ENCODE measurements at places on chromosomes 2 and 18.

DNA sequence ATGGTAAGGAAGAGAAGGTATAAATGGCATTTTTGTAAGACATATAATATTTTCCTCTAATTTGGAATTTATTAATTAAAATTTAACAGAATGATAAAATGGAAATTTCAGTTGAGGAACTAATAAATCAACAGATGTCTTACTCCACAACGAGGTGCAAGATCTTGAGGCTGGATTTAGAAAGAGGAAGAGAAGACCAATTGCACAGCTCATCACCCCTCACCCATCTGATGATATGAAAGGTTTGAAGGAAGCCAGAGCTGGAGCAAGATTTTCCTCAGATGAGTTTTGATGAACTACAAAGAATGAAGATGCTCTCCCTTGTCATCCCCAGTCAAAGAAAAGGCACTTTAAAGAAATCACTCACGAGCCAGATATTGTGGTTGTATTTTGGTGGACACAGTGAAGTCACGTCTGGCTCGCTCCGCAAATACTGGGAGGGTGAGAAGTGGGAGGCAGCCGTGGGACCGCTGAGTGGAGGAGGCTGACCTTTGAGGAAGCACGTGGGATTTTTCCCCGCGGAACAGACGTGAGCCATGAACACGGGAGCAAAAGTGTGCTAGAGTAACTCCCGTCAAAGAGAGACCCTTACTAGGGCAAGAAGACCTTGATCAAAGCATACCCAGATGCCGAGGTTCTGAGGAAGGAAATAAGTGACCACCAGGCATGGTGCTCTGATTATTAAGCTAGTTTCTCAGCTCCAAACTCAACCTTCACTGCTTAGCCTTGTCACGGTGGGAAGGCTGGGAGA lies 511.4 kb downstream of the RNF144A start:
- DNase-seq = no peak

- peak; percentile 25 for DNase-seq
Measured at GRCh38 chr18:45962461-45962860, 4.7 kb downstream of the EPG5 start.

- no peak for DNase-seq
Measured at GRCh38 chr2:233399306-233400225, 45.3 kb downstream of the DGKD start.

GRCh38 chr2:127023504-127023903 lies 83.5 kb downstream of the BIN1 start:
- no peak for DNase-seq

DNA sequence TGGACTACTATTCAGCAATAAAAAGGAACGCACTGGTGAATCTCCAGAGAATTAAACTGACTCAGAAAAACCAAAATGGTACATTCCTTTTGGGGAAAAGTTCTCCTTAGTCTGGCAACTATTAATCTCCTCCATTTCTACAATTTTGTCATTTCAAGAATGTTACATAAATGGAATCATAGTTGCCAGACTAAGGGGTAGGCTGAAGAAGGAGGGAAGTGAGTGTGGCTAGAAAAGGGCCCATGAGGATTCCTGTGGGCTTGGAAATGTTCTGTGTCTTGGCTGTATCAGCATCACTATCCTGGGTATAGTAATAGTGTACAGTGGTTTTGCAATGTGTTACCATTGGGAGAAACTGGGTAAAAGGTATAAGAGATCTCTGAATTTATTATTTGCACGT lies 72.4 kb downstream of the ZAP70 start:
- DNase-seq = no peak

DNA sequence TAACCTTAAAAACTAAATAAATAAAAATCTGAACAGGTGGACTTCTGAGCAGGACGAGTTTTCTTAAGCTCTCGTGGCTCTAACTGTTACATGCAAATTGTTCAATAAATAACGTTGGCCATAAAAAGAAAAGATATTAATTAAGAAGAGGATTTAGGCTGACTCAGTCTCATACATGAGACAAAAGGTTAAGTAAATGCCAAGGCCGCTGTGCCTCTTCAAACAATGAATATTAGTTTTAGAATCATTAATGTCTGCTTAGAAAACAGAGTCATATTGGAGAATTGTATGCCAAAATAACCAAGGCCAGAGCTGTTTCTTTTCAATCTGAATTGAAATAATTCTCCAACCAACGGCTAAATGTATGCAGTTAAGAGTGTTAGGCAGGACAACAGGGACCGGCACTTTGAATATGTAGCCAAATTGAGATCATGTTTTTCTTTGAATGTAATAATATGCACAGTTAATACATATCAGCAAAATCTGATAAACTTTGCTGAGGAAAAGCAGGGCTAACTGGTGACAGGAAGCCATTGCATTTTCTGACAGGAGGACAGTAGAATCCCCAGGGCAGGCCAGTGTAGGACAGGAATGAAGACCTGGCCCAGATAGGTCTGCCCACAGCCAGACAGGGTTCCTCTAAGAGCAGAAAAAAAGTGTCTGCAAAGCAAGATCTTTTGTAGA lies 1041.4 kb upstream of the FANCL start:
- DNase-seq = no peak

- DNase-seq = peak; percentile 9
Measured at GRCh38 chr2:221402072-221402471, 170.0 kb downstream of the EPHA4 start.

- peak; percentile 94 for DNase-seq
Measured at GRCh38 chr18:58541789-58542425, 87.0 kb downstream of the ALPK2 start.

DNA sequence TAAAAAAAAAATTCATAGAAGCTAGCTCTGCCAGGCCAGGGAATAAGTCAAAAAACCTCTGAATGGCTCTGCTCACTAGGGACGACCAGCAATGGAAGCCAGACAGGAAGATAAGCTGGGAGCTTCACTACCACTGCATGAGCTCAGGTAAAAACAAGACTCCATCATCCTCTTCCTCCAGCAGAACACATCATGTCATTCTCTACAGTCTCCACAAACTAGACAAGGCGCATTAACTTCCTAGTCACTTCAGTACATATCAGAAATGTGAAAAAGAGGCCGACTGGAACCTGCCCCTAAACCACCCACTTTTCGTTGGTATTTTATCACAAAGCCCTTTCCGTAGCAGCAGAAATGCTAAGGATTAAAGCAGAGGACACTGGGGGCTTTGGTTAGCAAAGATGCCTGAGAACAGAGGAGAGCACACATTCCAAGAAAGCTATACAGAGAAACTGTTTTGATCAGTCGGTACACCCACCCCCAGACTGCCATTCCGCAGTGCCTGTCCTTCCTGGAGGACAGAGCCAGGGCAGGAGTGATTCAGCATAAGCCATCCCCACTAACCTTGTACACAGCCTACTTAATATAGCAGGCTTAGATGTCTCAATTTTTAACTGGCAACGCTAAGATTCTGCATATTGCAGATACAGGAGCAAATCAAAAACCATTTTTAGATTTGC lies 53.4 kb downstream of the AAK1 start:
- DNase-seq = no peak

- DNase-seq = no peak
Measured at GRCh38 chr2:58051445-58051844, 4.8 kb downstream of the VRK2 start.

DNA sequence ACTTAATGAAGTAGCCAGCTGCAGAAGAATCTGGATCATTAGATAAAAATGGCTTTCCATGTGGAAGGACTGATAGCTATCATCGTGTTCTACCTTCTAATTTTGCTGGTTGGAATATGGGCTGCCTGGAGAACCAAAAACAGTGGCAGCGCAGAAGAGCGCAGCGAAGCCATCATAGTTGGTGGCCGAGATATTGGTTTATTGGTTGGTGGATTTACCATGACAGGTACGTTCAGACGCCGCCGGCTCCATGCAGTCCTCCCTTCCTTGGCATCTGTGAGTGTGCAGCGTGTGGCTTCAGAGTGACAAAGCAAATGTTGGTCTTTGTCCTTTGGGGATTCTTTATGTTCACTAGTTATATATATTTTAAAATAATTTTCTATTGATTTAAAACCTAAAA lies 1.8 kb downstream of the SLC5A7 start:
- DNase-seq = no peak

- no peak for DNase-seq
Measured at GRCh38 chr2:168678153-168678853, 124.1 kb upstream of the NOSTRIN start.

- no peak for DNase-seq
Measured at GRCh38 chr18:58077329-58077728, 33.3 kb downstream of the NEDD4L start.

GRCh38 chr2:26585100-26585499 lies 56.1 kb downstream of the CIB4 start:
- DNase-seq = no peak

DNA sequence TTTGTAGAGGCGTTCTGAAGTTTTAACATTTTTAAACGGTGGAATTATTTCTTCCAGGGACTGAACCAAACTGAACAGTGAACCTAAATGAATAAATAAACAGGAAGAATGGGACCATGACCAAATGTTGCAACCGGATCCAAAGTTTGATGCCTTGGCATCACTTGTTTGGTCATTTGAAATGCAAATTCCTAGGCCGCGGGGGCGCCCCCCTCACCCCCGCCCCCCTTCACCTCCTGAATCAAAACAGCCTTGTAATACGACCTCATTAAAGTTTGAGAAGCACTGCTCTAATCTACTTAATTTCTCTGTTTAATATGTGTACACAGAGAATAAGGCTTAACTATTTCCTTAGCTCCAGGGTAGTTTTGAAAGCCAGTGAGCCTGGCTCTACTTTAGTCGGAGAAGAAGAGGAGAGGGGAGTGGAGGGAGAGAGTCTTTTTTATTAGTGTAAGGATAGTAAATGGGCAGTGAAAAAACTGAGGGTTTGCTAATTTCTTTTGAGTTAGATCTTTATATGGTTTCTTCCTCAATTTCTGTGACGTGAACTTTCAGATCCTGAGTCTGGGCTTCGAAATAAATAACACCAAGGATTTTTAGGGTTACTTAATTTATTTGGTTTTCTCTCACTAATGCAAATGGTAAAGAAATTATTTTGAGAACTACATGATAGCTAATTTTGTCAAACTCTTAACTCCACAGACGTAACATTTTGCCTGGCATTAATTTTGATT lies 5.7 kb downstream of the C2orf80 start:
- DNase-seq = no peak

- DNase-seq = no peak
Measured at GRCh38 chr2:178296394-178297090, 102.2 kb downstream of the OSBPL6 start.

- no peak for DNase-seq
Measured at GRCh38 chr2:14348247-14348646, 284.3 kb upstream of the LRATD1 start.

DNA sequence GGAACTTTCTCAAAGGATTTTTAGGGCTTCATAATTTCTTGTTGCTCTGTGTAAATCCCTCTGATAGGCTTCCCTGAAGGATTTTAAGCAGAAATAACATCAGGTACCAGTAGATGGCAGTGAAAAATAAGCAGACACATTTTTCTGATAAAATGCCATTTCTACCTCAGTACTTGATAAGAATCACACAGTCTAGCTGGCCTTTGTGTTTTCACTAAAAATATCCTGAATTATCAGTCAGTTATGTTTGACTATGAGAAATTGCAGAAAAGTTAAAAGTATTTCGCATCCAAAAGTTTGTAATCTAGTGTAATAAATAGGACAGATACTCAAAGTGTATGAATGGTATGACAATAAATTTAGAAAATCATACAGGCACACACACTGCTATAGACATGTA lies 68.7 kb downstream of the DNAJC10 start:
- no peak for DNase-seq

DNA sequence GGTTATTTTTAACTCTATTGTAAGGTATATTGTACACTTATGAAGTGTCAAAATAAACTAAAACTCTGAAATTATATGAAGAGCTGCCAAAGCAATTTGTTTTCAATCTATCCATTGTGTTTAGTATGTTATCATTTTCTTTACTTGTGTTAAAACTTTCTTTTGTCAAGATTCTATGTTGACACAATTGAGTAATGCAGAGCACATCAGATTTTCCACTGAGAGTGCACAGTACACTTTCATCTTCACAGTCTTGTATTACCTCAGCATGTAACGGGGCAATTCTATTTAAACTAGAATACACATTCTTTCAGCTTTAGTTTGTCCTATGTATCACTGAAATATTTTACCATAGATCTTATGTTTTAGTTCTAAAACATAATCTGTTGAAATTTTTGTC lies 304.4 kb upstream of the ZC3H15 start:
- DNase-seq = no peak

- DNase-seq = no peak
Measured at GRCh38 chr2:42164046-42164445, 5.1 kb upstream of the EML4 start.

DNA sequence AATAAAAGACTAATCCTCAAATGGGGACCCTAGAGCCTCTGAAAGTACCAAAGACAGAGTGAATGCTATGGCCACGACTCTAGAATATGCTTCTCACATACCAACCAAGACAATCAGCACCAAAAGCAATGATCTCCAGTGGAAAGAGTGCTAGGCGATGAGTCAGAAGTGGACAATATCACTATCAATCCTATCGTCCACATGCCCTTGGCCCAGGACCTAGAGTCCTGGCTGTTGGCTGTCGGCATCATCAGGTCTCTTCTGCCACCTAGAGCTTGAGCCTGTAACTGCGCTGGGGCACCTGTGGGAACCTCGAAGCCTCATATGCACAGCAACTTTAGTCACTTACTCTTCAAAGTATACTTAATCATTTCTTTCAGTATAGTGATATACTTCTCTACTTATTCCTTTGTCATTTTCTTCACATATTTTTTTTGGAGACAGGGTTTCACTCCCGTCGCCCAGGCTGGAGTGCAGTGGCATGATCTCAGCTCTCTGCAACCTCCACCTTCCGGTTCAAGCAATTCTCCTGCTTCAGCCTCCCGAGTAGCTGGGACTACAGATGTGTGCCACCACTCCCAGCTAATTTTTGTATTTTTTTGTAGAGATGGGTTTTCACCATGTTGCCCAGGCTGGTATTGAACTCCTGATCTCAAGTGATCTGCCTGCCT lies 29.7 kb downstream of the NOL10 start:
- peak; percentile 31 for DNase-seq

- DNase-seq = no peak
Measured at GRCh38 chr2:950080-950966, at the start of gene SNTG2. Gene SNTG2 (plus strand): TSS chr2:950849. CDS start chr2:950997, 148 bp downstream.

Measured in BJ (cell line).